ENCODE measurements at places on chromosomes 13 and 19.

DNA sequence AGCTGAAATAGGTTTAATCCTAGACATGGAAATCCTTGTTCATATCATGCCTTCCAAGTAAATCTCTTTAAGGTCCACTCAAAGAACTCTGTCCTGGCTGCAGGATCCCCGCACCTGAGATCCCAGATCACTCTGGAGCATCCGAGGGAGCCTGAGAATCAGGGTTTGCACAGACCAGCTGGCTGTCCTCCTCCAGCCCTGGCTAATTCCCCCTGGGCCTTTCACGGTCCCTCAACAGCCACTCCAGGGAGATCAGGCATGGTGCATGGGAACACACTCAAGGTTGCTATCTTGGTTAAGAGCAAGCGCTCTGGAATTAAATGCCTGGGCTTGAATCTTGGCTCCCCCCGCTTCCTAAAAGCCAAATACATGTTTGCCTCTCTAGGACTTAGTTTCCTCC lies 130.8 kb downstream of the IRS2 start:
- DNase-seq = no peak

- no peak for DNase-seq
Measured at GRCh38 chr13:97221046-97221445, 1.1 kb upstream of the MBNL2 start.

- DNase-seq = no peak
Measured at GRCh38 chr19:6825076-6825774, 52.7 kb downstream of the VAV1 start.

DNA sequence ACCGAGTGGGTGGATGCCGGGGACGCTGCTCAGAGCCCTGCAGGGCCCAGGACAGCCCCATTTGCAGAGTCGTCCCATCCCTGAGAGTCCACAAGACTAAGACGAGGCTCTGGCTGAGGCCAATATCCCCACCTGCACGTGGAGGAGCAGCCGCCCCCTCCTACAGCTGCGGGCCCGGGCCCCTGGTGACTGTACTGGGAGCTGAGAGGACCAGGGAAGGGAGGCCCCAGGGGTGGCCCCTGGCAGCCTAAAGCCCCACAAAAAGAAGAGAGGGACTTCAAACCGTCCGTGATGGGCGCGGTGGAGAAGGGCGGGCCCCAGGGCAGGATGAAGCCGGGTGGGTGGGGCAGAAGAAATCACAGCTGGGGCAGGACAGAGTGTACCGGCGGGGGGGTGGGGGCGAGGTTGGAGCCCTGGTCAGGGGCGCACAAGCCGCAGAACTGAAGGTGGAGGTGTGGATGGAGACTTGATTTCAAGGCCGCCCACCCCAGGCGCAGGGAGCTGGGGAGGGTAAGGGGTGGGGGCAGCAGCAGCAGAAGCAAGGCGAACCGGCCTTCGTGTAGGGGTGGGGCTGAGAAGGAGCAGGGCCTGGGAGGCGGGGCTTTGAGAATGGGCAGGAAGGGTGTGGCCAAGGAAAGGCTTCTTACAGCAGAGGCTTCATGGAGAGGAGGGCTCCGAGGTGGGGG lies 12.9 kb downstream of the CFD start:
- peak; percentile 89 for DNase-seq

DNA sequence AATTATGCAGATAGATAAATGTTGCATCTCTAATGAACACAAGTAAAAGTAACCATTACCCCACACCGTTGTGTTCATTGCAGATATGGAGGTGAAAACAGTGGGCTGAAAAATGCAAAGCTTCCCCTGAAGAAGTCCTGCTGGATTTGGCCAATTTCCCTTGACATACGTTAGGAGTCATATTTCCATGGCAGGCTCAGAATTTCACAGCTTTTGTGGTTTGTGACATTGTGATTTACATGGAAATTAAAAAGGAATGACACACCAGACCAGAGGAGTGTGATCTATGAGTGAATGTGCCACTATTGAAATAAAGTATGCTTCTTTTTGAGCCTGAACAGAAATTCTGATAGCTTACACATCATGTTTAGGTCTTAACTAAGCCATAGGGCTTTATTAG lies 221.1 kb upstream of the TMTC4 start:
- DNase-seq = no peak

DNA sequence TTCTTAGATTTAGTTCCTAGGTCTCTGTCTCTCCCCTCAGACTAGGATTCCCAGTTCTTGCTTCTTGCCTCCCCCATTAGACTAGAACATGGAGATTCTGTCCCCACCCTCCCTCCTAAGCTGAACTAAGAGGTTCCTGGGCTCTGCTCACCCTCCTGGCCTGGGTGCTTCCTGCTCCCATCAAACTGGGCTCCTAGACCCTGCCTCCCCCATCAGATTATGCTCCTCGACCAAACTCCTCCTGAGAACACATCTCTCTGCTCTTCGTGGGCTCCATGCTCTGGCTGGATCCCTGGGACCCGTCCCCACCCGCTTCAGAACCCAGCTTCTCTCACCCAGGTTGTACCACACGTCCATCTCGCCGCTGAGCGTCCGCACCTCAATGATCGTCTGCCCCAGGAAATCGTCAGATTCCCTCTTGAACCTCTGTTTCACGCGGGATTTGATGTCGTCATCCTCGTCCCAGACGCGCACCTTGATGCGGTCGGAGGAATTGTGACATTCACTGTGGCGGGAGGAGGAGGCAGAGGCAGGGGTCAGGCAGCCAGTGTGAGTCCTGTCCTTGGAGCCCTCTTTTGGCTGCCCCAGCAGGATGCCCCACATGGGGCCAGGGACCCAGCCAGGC lies 42.7 kb downstream of the UNC13A start:
- no peak for DNase-seq

- DNase-seq = no peak
Measured at GRCh38 chr19:31334101-31334848, 15.0 kb downstream of the TSHZ3 start.

DNA sequence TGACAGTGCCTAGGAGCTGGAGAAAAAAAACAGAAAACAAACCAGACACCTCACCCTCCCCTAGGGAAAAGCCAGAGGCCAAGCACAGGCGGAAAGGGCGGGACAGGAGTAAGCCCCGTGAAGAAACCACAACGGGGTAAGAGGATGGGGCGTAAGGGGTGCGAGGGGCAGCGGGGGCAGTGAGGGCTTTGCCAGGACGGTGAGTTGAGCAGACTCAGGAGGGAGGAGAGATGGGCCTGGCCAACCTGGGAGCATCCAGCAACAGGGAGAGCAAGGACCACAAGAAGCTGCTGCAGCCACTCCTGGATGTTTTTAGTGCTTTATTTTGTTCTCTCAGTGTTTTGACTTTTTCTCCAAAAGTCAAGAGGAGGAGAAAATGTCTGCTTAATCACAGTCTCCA lies 114.1 kb upstream of the SOX1 start:
- DNase-seq = no peak
